ENCODE measurements at places on chromosomes 16 and 17. TPM values are rescaled to one million over a fixed set of nuclear protein-coding genes. Genes with fewer than 3 reads are reported as not detected.

DNA sequence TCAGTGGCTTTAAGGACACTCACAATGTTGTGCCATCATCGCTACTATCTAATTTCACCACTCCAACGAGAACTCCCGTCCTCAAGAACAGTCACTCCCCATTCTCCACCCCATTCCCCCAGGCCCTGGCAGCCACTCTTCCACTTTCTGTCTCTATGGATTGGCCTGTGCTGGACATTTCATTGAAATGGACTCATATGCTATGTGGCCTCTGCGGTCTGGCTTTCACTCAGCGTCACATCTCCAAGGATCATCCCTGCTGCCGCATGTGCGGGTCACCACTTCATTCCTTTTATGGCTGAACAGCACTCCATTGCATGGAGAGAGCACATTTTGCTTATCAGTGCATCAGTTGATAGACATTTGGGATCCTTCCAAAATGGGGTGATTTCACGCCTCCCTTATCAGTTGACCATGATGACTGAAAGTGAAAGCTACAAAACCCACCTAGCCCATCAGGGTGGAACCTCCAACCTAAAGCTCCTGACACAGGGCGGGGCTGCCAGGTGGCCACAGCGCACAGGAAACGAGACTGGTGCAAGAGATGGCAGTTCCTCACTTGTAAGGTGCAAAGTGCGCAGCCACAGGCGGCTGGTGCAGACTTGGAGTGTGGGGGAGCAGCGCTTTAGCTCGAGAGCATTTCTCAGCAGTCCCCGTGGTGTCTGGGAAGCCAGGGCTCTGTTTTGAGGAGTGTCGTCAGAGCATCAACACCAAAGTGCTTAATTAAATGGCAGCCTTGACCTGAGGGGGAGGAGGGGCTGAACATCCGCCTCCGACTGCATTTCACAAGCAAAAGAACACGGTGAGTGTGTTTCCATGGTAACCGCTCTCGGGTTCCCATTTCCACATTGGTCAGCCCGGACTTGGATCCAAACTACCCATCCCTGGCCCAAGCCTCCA is 23.8 kb downstream of the COTL1 start:
- DNase-seq: no peak

GRCh38 chr17:49996121-49996494 is 1.1 kb upstream of the DLX3 start:
- DNase-seq: no peak

Gene TMIGD1
- total RNA-seq: not detected

Gene SLC12A4
- 7.0 TPM for total RNA-seq

Gene AURKB
- 136 TPM for total RNA-seq

Measured in Daoy (cell line).